ENCODE measurements at places on chromosomes 13 and 19. TPM values are rescaled to one million over a fixed set of nuclear protein-coding genes. Genes with fewer than 3 reads are reported as not detected.

The ZNF69 gene
- polyA plus RNA-seq, result 3.9 TPM

The ZNF729 gene
- not detected for polyA plus RNA-seq

The ZNF229 gene
- 5.5 TPM for polyA plus RNA-seq

The SLC25A41 gene
- 0.52 TPM for polyA plus RNA-seq

The ZNF534 gene
- 0.65 TPM for polyA plus RNA-seq
